NCI-H1417 treated with DMSO at 0.1 percent for 48 hours (cell line): ENCODE measurements at places on chromosomes 4 and X.
A peak's percentile ranks its signal among the peaks of the same experiment; 100 is the strongest.

DNA sequence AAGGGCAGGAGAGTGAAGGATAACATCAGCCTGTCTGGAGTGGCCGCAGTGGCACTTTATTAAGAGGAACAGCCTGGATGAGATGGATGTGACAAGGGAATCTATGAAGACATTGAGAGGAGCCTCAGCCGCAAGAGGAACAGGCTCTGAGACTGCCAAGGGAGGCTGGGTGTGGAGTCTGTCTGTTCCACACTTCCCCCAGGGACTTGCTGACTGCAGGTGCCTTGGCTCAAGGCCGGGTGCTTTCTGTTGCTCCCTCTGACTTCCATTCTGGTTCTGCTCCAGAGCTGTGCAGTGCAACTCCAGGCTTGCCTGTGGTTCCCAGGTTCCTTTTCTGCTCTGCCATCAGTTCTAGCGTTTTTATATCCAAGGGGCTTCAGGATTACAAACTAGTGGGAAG, 54.6 kb downstream of the FRMPD3 start:
- no peak for DNase-seq

- DNase-seq, result no peak
Observed at GRCh38 chr4:2763511-2763967, 7.4 kb upstream of the TNIP2 start.

- DNase-seq, result no peak
Observed at GRCh38 chr4:142600952-142601351, 245.1 kb downstream of the INPP4B start.

DNA sequence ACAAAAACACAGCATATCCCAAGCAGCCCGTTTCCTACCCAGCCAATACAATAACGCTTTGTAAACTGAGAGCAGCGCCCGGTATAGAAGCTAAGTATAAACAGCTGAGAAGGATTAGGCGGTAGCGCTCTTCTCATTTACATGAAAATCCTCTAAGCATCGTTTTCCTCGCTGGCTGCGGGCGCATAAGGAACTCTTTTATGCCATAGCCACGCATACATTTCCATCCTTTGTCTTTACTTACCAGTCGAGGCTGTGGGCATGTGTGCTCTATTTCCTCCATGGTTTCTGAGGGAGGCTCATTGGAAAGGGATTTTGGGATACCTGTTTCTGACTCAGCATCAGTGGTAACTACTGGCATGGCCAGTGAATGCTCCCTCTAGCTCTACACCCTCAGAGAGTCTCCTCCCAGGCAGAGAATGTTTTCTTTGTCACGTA, 383 bp downstream of the PCYT1B start:
- DNase-seq, result peak; percentile 72

GRCh38 chr4:48028696-48029095, 12.1 kb downstream of the NIPAL1 start:
- no peak for DNase-seq

DNA sequence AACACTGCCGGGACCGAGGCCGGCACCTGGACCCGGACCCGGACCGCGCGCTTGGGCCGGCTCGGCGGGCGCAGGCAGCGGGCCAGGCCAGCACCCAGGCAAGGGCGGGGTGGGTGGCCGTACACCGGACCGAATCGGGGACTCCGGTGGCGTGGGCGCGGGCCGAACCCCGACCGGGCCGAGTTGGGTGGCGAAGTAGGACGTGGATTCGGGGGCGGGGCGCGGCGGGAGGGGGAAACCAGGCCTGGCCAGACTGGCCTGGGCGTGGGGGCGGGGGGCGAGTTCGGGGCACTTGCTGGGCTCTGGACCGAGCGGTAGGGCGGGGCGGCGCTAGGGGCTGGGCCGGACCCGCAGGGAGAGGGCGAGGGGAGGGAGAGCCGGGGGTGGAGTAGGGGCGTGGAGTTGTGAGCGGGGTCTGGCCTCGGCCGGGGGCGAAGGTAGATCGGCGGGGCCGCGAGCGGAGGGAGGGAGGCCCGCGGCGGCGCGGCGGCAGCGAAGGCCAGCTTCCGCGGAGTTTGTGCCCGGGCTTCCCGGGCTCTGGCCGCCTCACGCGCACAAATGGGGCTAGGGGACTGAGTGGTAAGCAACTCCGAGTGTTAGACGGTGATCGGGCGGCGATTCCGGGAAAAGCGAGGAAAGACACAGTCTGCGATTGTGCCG, 1.8 kb upstream of the BCORL1 start:
- no peak for DNase-seq

DNA sequence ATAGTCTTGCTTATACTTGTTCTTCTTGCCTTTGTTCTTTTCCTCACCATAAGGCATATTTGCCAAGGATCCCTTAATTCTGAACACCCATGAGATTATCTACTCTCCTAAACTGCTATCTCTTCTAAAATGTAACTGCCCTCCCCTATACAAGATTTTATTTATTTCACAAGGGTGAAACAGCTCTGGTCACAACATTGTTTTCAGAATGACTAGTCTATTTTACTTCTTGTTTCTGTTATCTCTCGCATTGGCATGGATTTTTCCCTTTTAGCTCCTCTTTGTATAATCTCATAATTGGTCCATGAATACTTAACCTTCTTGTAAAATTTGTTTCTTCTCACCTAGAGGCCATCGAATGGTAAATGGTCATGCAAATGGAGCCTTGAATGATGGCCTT, 17.2 kb upstream of the COL25A1 start:
- DNase-seq, result no peak

DNA sequence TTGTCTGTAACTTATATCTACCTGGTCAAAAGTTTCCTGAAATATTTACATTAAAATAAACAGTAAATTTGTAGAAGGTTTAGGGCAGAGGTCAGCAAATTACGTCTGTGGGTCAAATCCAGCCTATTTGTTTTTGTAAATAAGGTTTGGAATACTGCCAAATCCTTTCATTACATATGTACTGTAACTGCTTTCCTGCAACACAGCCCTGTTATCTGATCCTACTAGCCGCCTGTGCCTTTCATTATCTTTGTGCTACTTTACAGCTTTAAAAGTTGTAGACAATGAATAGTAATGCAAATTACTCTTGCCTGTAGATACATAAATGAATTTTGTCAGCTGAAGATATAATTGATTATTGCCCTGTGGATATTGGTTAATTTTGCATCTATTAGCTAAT, 369.6 kb upstream of the SLC7A11 start:
- DNase-seq, result no peak

- no peak for DNase-seq
Observed at GRCh38 chr4:87570290-87570805, 38.0 kb upstream of the DSPP start.

GRCh38 chr4:74335341-74336021, 27.2 kb downstream of the EPGN start:
- DNase-seq, result no peak

- DNase-seq, result no peak
Observed at GRCh38 chrX:17913801-17914200, 52.7 kb upstream of the RAI2 start.

DNA sequence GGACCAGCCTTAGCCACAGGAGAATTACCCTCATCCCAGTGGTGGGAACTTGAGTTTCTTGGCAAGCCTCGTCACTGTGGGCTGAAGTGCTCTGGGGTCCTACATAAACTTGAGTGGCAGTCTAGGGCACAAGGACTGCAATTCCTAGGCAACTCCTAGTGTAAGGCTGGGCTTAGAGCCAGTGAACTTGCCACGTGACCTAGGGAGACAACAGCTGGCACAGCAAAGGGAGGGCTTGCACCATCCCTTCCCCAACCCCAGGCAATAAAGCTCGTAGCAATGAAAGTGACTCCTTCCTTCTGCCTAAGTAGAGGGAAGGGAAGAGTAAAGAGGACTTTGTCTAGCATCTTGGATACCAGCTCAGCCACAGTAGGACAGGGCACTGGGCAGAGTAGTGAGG, 81.8 kb downstream of the TEX11 start:
- DNase-seq, result no peak

DNA sequence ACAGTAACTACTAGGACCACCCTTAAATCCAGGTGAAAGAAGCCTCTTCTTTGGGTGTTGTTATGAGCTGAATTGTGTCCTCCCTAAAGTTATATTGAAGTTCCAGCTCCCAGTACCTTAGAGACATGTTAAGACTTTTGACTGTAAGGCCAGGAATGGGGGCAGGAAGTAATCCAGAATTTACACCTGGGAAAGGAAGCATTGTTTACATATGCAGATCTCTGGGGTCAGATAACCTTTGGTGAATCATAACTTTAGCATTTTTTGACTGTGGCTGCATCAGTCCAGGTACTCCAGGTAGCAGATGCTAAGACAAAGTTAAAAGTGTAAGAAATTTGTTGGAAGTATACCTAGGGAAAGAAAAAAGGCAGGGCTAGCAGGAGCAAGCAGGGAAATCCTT, 104.9 kb upstream of the CENPE start:
- no peak for DNase-seq
